Psoas muscle (tissue), 8 donors: ENCODE measurements at places on chromosomes 7 and 10.

- H3K27ac ChIP-seq: peak overlapping the region; percentile 80
- H3K36me3 ChIP-seq: no peaks in the 10 kb centered on the region
- no peaks in the 10 kb centered on the region for H3K27me3 ChIP-seq
- H3K4me3 ChIP-seq: no peak overlapping the region
Measured at GRCh38 chr10:124717911-124718741, 26.1 kb downstream of the FAM53B start.

DNA sequence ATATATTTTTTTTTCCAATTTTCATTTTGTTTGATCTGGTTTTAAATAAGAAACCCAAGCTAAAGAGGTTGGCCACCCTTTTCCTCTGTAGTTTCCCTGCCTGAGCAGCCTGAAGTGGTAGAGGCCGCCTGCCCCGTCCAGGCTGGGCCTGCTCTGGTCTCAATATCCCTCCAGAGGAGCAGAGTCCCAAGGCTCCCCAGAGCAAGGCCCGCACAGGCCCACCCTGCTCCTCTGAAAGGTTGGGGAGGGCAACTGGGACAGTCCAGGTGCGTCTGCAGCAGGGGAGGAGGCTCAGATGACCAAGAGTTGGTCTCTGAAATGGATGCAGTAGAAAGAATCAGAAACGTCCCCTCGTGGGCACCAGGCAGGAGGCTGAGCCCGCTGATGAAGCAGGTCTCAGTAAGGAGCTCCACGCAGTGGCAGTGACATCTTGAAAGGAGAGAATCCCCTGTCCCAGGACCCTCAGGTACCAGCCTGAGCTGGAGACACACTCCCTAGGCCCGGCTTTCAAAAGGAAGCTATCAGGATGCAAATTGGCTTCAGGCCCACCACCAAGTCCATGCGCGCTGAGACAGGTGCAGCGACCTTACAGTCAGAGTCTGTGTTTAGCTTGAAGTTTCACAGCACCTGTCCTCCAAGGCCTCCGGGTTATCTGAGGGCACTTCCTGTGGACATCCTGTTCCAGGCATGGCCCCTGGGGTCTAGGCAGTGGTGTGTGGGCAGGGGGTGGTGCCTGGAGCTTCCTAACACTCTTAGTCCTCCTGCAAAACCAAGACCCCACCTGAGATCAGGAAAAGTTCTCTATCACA is 37.7 kb downstream of the EN2 start:
- no peak for DNase-seq
- H3K4me3 ChIP-seq: no peak overlapping the region
- H3K4me1 ChIP-seq: no peaks in the 10 kb centered on the region
- no peaks in the 10 kb centered on the region for H3K27me3 ChIP-seq

- H3K4me3 ChIP-seq: no peak overlapping the region
- H3K27ac ChIP-seq: no peak overlapping the region
- DNase-seq: no peak
- H3K27me3 ChIP-seq: no peaks in the 10 kb centered on the region
Measured at GRCh38 chr10:114398587-114399331, 5.5 kb downstream of the AFAP1L2 start.

DNA sequence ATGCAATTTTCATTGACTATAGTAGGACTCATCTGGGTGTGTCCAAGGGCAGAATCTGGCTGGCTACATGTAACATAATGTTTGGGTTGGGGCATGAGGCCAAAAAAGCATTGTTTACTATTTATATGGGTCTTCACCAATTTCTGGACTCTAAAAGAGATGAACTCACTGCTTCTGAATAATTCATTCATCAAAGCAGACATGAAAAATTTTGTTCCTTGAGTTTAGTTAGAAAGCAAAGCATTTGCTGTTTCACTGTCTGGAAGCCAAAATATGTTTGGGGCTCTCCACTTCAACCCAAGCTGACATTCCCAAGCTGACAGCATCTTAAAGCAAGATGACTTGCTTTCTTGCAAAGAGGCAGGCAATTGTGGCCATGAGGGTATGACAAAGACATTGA is 670.6 kb downstream of the SUGCT start:
- H3K27me3 ChIP-seq: no peaks in the 10 kb centered on the region
- H3K4me1 ChIP-seq: peaks cover 9% of the 10 kb centered on the region
- no peak overlapping the region for H3K4me3 ChIP-seq
- H3K27ac ChIP-seq: no peak overlapping the region
- DNase-seq: no peak

- no peak overlapping the region for H3K27ac ChIP-seq
- no peaks in the 10 kb centered on the region for H3K36me3 ChIP-seq
- peaks cover 7% of the 10 kb centered on the region for H3K4me1 ChIP-seq
- DNase-seq: peak; percentile 20
- H3K4me3 ChIP-seq: no peak overlapping the region
Measured at GRCh38 chr10:74213571-74214162, 62.6 kb downstream of the ADK start.

DNA sequence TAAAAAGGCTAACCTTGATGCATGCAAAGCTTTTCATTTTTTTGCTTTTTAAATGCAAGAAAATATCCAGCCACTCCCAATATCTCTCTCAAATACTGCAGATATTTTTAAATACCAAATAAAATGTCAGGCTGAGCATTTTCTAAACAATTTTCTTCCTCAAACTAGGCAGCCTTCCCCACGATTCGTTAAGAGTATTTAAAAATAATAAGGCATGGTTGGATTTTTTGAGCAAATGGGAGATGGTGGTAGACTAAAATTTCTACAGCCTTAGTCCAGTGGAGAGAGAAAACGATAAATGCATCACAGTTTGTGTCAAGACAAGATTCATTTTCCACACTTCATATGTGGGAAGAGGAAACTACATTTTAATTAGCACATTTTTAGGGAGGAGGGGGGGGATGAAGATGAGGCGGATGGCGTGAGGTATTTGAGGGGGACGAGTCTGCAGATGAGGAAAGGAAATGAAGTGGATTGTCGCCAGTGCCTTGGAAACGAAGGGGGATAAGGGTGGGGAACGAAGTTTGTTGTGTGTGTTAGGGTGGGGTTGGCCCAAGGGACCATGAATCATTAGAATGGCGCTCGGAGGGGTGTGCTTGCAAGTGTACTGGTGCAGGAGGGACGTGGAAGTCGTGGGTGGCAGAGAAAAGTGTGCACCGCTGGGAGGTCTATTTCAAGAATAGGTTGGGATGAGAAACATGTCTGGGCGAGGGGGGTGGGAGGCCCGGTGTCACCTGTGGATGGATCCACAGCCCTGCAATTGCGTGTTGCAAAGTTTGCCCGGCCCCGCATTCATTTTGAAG is 1.2 kb upstream of the ADD3 start:
- no peaks in the 10 kb centered on the region for H3K36me3 ChIP-seq
- H3K4me1 ChIP-seq: peaks cover 28% of the 10 kb centered on the region
- peak; percentile 78 for DNase-seq
- peak overlapping the region; percentile 83 for H3K27ac ChIP-seq
- H3K4me3 ChIP-seq: peak overlapping the region; percentile 99
- H3K27me3 ChIP-seq: no peaks in the 10 kb centered on the region

GRCh38 chr10:65042496-65042895 is 1521.3 kb downstream of the REEP3 start:
- no peaks in the 10 kb centered on the region for H3K27me3 ChIP-seq
- H3K27ac ChIP-seq: no peak overlapping the region
- no peak for DNase-seq
- no peak overlapping the region for H3K4me3 ChIP-seq
- H3K36me3 ChIP-seq: no peaks in the 10 kb centered on the region

DNA sequence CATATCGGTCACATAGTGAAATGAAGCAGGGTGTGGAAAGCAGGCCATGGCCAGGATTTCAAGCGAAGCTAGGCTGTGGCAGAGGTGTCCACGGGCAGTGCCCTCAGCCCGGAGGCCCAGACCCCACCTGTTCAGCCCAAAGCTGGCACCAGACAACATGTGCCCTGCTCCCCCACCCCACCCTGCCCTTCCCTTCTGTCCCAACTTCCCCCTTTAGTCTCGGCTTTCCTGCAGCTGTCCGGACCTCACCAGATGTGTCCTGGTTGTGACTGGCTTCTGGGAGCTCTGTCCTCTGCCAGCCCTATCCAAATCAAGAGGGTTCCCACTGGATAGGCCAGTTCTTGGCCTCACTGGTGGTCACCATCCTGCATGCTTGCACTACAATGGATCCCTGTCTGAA is 37.3 kb downstream of the ADAM12 start:
- no peaks in the 10 kb centered on the region for H3K4me1 ChIP-seq
- no peaks in the 10 kb centered on the region for H3K27me3 ChIP-seq
- DNase-seq: no peak
- no peaks in the 10 kb centered on the region for H3K36me3 ChIP-seq
- H3K4me3 ChIP-seq: no peak overlapping the region

DNA sequence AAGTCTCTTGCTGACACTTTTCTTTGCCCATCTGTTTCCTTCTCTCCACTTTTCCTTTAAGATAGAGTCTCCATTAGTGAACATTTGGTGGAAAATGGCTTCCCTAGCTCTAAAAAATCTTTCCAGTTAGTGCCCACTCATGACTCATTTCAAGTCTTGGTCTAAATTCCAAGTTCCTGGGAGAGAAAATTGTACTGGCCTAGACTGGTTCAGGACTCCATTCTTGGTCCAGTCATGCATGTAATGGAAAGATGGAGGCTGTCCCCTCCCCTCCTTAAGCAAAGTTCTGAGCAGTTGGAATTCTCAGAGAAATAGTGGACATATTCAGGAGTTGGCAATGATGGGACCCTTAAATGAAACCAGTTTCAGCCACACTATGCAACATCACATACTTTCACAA is 3.8 kb upstream of the ALDH18A1 start:
- no peak overlapping the region for H3K4me3 ChIP-seq
- H3K27ac ChIP-seq: no peak overlapping the region
- no peaks in the 10 kb centered on the region for H3K27me3 ChIP-seq
- H3K4me1 ChIP-seq: no peaks in the 10 kb centered on the region

DNA sequence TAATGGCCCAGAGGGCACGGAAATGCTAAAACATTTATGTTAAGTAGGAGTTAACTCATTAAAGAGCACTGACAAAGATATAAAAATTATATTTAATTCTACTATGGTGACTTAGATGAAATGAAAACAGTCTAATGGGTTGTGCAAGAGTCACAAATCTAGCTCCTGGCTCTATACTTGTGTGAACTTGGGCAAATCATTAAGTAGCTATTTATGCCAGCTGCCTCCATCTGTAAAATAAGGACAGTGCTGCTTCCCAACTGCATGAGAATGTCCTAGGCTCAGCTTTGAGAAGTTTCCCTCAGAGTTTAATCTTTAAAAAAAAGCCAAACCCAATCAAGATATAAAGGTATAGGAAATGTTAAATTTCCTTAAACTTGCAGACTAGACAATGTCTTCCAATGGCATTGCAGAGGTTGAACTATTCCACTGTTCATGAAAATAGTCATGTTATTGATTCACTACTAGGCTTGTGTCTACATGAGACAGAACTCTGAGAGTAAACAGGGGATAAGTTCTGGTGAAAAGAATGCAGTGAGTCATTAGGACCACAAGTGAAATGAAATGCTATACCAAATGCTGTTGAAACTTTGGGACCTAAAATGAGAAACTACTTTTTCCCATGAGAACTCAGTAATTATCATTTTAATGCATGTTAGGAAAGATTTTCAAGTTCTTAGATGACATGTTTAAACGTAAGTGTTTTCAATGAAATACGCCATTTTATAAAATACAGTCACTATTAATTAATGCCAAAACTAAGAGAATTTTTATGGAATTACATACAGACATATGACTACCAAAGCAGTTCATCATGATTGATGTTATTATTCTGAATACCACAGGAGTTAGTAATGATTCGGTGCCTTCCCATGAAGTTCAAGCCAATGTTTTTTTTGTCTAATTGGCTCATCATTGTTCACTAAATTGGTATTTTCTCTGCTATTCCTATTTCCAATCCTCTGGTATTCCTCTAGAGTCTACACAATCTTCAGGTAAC is 84.2 kb downstream of the CDK6 start:
- DNase-seq: no peak
- H3K27me3 ChIP-seq: no peaks in the 10 kb centered on the region
- H3K27ac ChIP-seq: no peak overlapping the region
- H3K4me3 ChIP-seq: no peak overlapping the region
- no peaks in the 10 kb centered on the region for H3K36me3 ChIP-seq
- no peaks in the 10 kb centered on the region for H3K4me1 ChIP-seq

GRCh38 chr10:68870061-68870460 is 31.1 kb upstream of the DDX50 start:
- DNase-seq: no peak
- H3K4me1 ChIP-seq: peaks cover 10% of the 10 kb centered on the region
- H3K27me3 ChIP-seq: no peaks in the 10 kb centered on the region
- no peaks in the 10 kb centered on the region for H3K36me3 ChIP-seq

DNA sequence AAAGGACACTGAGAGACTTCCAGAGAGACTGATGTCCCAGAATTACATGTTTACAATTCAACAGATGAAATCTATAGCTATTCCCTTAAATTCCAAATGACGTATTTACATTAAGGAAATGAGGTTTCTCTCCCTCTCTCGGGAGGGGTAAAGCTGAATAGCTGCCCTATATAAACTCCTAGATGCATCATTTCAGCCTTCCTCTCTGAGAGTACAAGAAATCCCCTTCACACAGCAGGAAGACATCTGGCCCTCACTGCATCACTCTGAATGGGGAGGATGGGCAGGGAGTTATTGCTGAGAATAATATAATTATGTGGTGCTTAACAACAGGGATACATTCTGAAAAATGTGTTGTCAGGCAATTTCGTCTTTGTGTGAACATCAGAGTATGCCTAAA is 11.0 kb downstream of the POT1 start:
- DNase-seq: no peak
- H3K36me3 ChIP-seq: no peaks in the 10 kb centered on the region
- no peak overlapping the region for H3K27ac ChIP-seq
- H3K4me1 ChIP-seq: no peaks in the 10 kb centered on the region

DNA sequence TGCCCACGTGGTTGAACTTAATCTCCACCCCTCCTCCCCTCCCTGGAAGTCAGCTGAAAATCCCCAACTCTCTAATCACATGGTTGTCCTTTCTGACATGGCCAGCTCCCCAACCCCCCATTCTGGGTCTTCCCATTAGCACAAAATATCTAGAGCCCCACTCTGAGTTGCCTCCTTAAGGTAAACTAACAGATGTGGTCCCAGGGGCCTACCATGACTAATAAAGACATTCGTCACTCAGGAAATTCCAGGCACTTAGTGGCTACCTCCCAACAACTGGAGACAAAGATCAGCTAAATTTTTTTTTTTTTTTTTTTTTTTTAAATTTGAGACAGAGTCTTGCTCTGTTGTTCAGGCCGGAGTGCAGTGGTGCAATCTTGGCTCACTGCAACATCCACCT is 21.1 kb downstream of the CCDC126 start:
- DNase-seq: no peak
- H3K27ac ChIP-seq: no peak overlapping the region
- no peaks in the 10 kb centered on the region for H3K27me3 ChIP-seq
- peaks cover 7% of the 10 kb centered on the region for H3K4me1 ChIP-seq
- peaks cover 11% of the 10 kb centered on the region for H3K36me3 ChIP-seq

- H3K27ac ChIP-seq: no peak overlapping the region
- DNase-seq: no peak
- H3K36me3 ChIP-seq: no peaks in the 10 kb centered on the region
- H3K4me1 ChIP-seq: no peaks in the 10 kb centered on the region
Measured at GRCh38 chr10:101767966-101768790, 7.7 kb downstream of the FGF8 start.
